ENCODE measurements at places on chromosomes 3 and 15.

DNA sequence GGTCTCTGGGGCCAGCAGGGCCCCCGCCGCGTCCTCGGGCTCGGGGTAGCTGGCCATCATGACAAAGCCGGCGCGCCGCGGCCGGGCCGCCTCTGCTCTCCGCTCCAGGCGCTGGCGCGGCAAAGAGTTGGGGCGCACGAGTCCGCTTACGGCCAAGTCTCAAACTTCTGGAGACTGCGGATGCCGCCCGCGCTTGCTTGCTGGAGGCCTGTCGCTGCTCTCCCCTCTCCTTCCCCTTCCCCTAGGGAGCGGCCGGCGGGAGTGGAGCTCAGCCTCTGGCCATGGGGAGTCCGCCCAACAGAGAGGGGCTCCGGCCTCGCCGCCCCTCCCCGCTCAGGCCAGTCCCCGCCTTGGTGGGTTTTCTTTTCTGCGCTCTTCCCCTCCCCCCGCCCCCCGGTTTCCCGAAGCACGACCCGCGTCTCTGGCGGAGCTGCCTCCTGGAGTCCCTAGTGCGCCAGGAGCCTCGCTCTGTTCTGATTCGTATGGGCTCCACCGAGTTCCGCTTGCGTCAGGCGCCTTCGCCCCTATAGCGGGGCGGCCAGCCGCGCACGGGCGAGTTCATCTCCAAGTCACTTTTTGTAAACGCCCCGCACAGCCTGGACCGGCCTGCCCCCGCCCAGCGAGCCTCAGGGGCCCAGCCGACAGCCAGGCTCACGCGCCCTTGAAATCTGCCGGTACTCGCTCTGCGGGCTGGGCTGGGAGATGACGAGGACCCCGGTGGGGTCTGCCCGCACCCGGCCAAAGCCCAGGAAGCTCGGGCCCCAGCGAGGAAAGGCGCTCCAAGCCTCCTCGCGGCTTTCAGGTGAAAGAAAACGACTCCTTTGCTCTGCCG lies at the start of the genes FOXL2 and FOXL2NB:
TSS of gene FOXL2 (minus strand) at position 475 of the 832 bp plus-strand sequence. CDS start at position 60, 415 bp downstream.
TSS of gene FOXL2NB (plus strand) at position 555 of the 832 bp plus-strand sequence. CDS start at position 703, 148 bp downstream.
- DNase-seq: no peak

- no peak for DNase-seq
Measured at GRCh38 chr3:33152363-33153360, 38.8 kb downstream of the CRTAP start.

DNA sequence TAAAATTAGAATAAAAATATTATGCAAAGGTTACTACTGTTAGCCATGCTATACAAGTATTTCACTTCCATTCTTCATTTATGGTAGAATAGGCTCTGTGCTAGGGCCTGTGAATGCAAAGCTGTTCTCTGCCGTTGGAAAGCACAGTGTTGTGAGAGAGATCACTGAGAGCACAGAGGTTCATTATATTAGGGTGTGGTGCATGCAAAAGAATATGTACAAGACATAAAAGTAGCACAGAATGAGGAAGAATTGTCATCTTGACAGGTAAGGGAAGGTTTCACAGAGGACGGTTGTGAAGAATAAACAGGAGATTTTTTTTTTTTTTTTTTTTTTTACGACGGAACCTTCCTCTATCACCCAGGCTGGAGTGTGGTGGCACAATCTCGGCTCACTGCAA lies 25.2 kb upstream of the FNDC3B start:
- no peak for DNase-seq

GRCh38 chr15:100346866-100347512 lies 5.2 kb upstream of the ADAMTS17 start:
- DNase-seq: no peak

DNA sequence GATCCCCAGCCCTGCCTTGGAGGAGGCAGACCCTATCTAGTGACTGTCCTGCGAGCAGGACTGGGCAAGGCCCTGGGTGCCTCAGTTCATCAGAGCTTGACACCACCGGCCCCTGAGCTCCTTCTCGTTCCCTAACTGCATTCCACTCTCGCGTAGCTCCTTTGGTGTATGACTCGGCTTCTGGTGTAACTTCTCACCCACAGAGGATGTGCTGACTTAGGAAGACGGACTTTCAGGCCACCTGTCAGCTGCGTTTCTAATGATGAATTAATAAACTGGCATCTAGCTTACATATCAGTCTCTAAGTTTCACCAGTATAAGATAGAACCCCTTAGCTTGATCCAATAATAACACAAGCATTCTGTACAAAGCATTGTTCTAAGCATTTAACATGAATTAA lies 17.5 kb downstream of the ABCF3 start:
- no peak for DNase-seq

GRCh38 chr3:195154793-195155535 lies 116.0 kb downstream of the XXYLT1 start:
- DNase-seq: no peak

GRCh38 chr3:23546181-23546580 lies 259.6 kb upstream of the UBE2E1 start:
- no peak for DNase-seq

DNA sequence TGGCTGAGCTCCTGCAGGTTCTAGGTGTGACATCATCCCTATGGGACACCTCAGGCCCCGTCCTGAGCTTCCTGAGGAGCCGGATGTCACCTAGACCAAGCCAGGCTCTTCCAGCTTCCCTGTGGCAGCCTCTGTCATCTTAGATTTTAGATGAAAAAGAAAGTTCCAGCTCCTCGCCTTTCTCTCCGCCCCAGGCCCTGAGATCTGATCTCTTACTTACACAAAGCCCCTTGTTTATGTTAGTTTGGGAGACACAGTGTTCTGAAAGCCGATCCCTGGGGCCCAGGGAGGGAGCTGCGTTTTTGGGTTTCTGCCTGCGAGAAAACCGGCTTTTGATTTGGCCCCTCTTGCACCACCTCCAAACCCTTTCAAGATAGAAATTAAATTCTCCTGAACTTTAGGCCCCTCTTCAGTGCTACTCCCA lies 40.2 kb upstream of the FAM107A start:
- DNase-seq: no peak

GRCh38 chr3:82294609-82295008 lies 533.2 kb upstream of the GBE1 start:
- DNase-seq: no peak

DNA sequence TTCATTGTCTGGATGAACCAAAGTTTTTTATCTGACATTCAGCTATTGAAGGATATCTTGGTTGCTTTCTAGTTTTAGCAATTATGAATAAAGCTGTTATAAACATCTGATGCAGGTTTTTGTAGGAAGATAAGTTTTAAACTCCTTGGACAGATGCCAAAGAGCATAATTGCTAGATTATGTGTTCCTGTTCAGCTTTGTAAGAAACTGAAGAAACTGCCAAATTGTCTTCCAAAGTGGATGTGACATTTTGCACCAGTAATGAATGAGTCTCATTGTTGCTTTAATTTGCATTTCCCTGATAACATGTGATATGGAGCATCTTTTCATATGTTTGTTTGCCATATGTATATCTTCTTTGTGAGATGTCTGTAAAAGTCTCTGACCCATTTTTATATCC lies 239.9 kb upstream of the TTC14 start:
- DNase-seq: no peak

- DNase-seq: no peak
Measured at GRCh38 chr3:23324745-23325144, 121.6 kb downstream of the UBE2E2 start.

DNA sequence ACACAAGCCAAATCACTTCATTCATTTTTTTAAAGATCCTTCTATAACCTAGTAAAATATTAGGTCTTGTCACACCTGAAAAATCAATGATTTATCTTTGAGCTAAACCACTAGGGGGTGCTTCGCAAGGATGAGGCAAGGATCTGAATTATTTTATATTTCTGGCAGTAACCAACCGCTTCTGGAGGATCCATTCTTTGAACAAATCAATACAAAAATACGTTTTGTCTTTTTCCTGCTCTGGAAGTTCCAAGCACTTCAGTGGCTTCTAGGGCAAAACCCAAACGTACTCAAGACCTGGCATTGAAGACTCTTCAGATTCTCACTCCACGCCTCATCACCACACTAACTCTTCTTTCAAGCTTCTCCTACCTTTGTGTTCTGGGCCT lies 486 bp downstream of the LSG1 start:
- no peak for DNase-seq

DNA sequence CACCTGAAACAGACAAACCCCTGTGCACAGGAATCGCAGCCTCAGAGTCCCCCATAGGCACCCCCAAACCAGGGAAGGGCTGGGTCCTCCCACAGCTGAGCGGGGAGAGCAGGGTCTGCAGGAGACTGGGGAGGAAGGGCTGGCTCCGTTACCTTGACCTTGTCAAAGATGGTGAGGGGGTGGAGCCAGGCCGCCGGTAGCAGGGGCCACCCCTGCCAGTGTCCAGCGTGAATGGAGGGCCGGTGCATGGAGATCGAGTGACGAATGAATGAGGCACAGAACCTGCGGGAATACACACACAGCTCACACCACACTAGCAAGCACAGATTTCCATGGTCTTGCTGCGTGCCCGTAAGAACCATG lies 102.2 kb downstream of the TMEM266 start:
- DNase-seq: no peak

DNA sequence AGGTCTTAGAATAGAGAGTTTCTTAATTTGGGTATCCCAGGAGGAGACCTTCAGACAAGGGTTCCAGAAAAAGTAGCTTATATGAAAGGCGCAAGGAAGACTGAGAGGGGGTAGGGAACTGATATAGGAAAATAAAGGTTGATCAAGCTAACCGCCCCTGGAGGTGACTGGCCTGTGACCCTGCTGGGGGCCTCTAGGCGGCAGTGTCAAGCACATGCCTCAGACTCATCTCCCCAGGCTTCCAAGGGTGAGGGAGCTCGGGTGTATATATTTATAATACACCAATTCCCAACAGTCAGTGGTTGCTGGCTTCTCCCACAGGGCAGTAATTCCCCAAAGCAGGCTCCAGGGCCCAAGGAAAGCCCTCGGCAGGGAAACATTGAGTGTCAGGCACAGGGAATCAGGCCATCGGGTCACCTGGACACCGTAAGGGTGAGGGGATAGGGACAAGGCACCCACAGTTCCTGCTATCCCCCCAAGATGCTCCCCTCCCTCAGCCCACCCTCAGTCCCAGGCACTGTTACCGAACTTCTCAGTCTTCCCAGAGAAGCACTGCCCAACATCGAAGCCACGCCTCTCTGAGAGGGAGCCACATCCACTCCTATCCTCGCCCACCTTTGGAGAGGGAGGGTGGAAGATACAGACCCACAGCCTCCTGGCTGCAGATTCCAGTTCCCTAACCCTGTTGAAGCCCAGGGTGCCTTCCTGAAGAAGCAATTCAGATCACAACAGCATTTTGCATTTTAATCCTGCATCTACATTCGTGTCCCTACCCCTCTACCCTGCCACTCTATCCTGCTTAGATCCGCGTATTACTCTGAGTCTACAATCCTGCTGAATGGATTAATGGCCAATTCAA lies 19.5 kb upstream of the CAV3 start:
- no peak for DNase-seq

GRCh38 chr3:173945170-173945569 lies 547.6 kb downstream of the NLGN1 start:
- DNase-seq: no peak

DNA sequence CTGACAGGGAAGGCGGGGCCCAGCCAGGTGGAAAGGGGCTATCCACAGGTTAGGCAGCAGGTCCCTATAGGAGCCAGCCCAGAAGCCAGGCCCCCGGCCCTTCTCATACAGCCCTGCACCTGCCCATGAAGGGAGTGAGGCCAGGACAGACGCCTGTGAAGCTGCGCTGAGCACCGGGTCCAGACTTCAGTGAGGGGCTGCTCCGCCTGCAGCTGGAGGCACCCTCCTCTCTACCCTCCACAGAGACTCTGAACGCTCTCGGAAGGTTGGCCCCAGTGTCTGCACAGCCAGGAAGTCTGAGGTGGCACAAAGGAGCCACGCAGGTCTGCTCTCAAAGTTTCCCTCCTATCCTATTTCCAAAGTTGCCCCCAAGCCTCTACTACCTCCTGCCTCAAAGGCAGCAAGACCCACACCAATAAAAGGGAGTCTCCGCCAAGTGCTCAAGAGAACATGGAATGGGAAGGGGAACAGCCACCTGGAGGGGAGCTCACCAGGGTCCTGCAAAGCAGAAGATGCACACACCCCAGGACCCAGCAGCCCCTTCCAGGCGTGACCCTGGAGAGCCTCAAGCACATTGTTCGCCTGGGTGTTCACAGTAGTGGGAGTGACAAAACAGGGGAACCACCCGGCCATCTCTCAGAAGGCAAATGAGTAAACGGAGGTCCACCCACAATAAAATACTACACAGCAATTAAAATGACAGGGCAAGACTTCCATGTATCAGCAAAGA lies 19.5 kb downstream of the XXYLT1 start:
- DNase-seq: no peak

- no peak for DNase-seq
Measured at GRCh38 chr15:57263520-57263919, 112.8 kb upstream of the CGNL1 start.

DNA sequence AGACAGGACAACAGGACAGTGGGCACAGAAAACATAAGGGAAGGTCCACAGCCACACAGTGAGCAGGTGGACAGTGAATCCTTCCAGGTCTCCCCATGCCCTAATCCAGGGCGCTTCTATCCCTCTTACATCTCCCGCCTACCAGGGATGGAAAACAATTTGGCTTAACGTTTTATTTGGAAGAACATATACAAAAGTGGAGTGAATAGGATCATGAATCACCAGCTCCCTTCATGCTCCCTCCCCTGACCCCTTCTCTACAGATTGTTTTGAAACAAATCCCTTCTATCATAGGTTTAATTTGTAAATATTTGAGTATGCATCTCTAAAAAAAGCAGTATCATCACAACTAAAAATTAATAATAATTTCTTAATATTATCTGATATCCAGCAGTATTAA lies 52.5 kb downstream of the CLDN11 start:
- DNase-seq: no peak

DNA sequence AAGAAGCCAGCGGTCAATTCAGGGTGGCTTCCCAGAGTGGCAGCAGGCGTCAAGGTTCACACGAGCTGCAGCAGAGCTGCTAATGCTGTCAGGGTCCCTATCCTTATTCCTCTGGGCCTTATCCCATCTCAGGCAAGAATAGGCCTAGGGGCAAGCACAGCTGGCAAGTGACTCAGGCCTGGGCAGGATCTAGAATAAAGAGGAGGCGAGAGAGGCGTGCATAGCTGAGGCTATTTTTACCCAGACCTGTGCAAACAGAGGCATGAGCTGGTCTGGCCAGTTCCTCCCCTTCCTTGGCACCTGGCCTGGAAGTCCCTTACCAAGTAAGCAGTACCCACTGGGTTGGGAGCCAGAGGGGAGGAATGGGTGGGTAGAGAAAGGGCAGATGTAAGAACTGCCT lies 12.2 kb upstream of the VIPR1 start:
- DNase-seq: no peak

GRCh38 chr15:68347392-68347791 lies 69.8 kb downstream of the FEM1B start:
- DNase-seq: no peak

GRCh38 chr15:30923429-30923828 lies 19.7 kb downstream of the FAN1 start:
- DNase-seq: no peak

- no peak for DNase-seq
Measured at GRCh38 chr3:115633467-115633866, 10.2 kb downstream of the GAP43 start.

GRCh38 chr3:71129611-71130431 lies 453.7 kb downstream of the FOXP1 start:
- DNase-seq: no peak
